ENCODE measurements at places on chromosomes 3 and 15.

GRCh38 chr3:2770451-2770850, 339.7 kb downstream of the IL5RA start:
- no peak overlapping the region for H3K27ac ChIP-seq
- no peak for DNase-seq
- no peaks in the 10 kb centered on the region for H3K27me3 ChIP-seq
- no peaks in the 10 kb centered on the region for H3K36me3 ChIP-seq

DNA sequence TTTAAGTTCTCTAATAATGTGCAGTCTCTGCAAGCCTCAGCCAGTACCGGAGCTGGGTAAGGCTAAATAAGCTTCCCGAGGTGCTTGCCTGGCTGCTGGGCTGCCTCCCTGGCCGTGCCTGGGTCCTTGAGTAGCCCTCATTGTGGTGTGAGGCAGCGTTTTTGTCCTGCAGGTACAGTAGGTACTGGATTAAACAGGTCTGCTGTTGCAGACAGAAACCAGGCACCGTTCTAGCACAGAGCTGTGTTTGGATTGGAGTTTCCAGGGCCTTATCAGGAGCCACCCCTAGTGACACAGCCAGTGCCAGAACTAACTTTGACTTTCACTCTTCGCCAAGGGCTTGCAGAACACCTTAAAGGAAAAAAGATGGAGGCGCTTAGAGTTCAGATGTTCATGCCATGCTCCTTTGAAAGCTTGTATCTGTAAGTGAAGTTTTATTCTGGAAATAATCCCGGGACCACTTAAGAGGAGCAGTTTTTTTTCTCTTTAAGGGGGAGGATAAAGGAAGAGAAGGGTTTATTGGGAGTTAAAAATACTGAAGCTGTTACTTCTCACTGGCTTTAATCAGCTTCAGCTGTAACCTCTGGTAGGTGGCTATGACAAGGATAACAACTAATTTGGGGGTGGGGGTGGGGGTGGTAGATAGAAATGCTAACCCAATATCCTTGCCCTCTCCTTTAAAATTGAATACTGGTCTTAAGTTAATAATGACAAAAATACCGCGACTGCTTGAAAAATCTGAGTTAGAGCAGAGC, 126.8 kb downstream of the MITF start:
- H3K4me3 ChIP-seq, result no peak overlapping the region
- no peaks in the 10 kb centered on the region for H3K4me1 ChIP-seq
- DNase-seq, result no peak
- no peaks in the 10 kb centered on the region for H3K27me3 ChIP-seq

- H3K4me3 ChIP-seq, result no peak overlapping the region
- no peaks in the 10 kb centered on the region for H3K36me3 ChIP-seq
- DNase-seq, result no peak
- H3K4me1 ChIP-seq, result peaks cover 8% of the 10 kb centered on the region
These were observed 5.3 kb downstream of the CCDC80 start for GRCh38 chr3:112635674-112636073.

GRCh38 chr3:13493867-13494441, 13.8 kb downstream of the HDAC11 start:
- no peak overlapping the region for H3K27ac ChIP-seq
- no peak for DNase-seq
- peaks cover 3% of the 10 kb centered on the region for H3K4me1 ChIP-seq
- H3K4me3 ChIP-seq, result no peak overlapping the region

DNA sequence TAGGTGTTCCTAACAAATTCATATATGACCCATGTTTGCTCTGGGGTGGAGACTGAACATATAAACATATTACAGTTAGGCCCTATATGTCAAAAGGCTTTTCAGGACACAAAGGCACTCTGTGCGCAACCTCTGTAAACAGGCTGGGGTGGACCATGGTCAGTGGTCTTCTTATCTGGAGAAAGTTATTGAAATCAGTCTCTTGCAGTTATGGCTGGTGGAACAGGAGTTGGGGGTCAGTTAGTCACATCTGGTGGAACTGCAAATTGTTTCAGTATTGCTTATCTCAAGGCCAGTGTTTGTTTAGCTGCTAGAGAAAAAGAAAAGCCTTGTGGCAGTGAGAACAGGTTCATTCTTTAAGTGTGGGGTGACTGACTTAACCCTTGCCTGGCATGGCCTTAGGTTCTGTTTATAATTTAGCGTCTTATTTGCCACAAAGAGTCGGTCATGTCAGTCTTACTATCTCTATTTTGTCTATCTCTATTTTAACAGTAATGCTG, 5.9 kb upstream of the GP9 start:
- peaks cover 9% of the 10 kb centered on the region for H3K4me1 ChIP-seq
- DNase-seq, result no peak
- H3K27me3 ChIP-seq, result no peaks in the 10 kb centered on the region
- H3K36me3 ChIP-seq, result no peaks in the 10 kb centered on the region
- H3K27ac ChIP-seq, result peak overlapping the region; percentile 49

GRCh38 chr15:65663521-65663920, 41.8 kb downstream of the SLC24A1 start:
- H3K4me3 ChIP-seq, result no peak overlapping the region
- H3K27ac ChIP-seq, result no peak overlapping the region
- H3K4me1 ChIP-seq, result no peaks in the 10 kb centered on the region
- H3K27me3 ChIP-seq, result no peaks in the 10 kb centered on the region

GRCh38 chr3:52007291-52007690, 11.6 kb upstream of the RPL29 start:
- H3K27ac ChIP-seq, result no peak overlapping the region
- no peak for DNase-seq
- H3K4me3 ChIP-seq, result no peak overlapping the region
- H3K27me3 ChIP-seq, result no peaks in the 10 kb centered on the region
- H3K36me3 ChIP-seq, result no peaks in the 10 kb centered on the region

GRCh38 chr3:50372349-50372748, 13.0 kb upstream of the TMEM115 start:
- H3K4me3 ChIP-seq, result no peak overlapping the region
- no peak for DNase-seq
- H3K27ac ChIP-seq, result no peak overlapping the region
- H3K36me3 ChIP-seq, result no peaks in the 10 kb centered on the region
- H3K27me3 ChIP-seq, result no peaks in the 10 kb centered on the region

DNA sequence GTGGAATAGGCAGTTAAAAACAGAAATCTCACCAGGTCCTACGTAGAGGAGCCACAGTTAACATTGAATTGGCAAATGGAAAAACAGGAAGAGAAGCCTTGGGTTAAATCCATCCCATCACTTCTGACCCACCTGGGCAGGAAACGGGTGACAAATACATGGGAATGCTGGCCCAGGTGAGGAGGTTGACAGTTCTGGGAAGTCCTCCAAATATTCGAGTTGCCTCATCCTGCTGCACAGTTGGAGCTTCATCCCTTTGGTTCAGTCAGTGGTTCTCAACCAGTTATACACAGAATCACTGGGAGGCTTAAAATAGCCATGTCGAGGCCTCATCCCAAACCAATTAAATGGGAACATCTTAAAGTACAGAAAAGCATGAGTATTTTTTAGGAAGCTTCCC, 5.3 kb downstream of the MYZAP start:
- no peak for DNase-seq
- peaks cover 16% of the 10 kb centered on the region for H3K27me3 ChIP-seq
- no peaks in the 10 kb centered on the region for H3K4me1 ChIP-seq

- no peaks in the 10 kb centered on the region for H3K27me3 ChIP-seq
- H3K4me3 ChIP-seq, result peak within 1 kb of the TSS; percentile 87
- H3K36me3 ChIP-seq, result peaks cover 31% of the 10 kb centered on the region
- H3K27ac ChIP-seq, result peak within 1 kb of the TSS; percentile 91
These were observed at the start of gene ARHGEF3 for GRCh38 chr3:56801662-56802377. Gene ARHGEF3, minus strand, starts transcription at chr3:56801949. Its CDS starts 151 bp downstream, at chr3:56801798.

GRCh38 chr15:37053166-37053565, 47.2 kb downstream of the MEIS2 start:
- H3K4me3 ChIP-seq, result no peak overlapping the region
- H3K27me3 ChIP-seq, result no peaks in the 10 kb centered on the region
- no peaks in the 10 kb centered on the region for H3K4me1 ChIP-seq
- H3K36me3 ChIP-seq, result no peaks in the 10 kb centered on the region
- no peak overlapping the region for H3K27ac ChIP-seq

GRCh38 chr3:143910756-143911155, 60.9 kb upstream of the DIPK2A start:
- H3K4me1 ChIP-seq, result no peaks in the 10 kb centered on the region
- H3K27me3 ChIP-seq, result peaks cover 20% of the 10 kb centered on the region
- H3K4me3 ChIP-seq, result no peak overlapping the region
- no peak for DNase-seq
- H3K36me3 ChIP-seq, result no peaks in the 10 kb centered on the region
- no peak overlapping the region for H3K27ac ChIP-seq

DNA sequence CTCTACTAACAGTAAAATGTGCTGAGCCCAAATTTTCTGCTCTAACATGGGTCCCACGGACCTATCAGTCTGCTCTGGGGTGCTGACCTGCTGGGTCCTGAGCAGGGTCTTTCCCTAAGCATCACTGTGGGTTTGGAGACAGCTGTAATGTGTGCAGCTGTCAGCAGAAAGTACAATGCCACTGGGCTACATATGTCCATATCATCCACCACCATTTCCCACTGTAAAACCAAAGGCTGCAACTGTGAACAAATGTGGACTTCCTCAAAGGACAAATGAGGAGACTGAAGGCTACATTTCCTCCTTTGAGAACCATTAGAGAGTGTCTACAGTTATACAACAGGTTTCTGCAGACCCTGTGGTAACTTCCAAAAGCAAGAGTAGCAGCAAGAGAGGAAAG, 33.8 kb upstream of the IP6K2 start:
- no peak for DNase-seq
- peaks cover 5% of the 10 kb centered on the region for H3K36me3 ChIP-seq
- no peak overlapping the region for H3K27ac ChIP-seq
- no peaks in the 10 kb centered on the region for H3K27me3 ChIP-seq
- H3K4me1 ChIP-seq, result no peaks in the 10 kb centered on the region
- H3K4me3 ChIP-seq, result no peak overlapping the region

GRCh38 chr15:100997442-100997841, 78.3 kb downstream of the LRRK1 start:
- H3K36me3 ChIP-seq, result no peaks in the 10 kb centered on the region
- no peaks in the 10 kb centered on the region for H3K4me1 ChIP-seq
- no peak overlapping the region for H3K27ac ChIP-seq

GRCh38 chr3:128620268-128620691, 30.3 kb downstream of the RPN1 start:
- H3K4me3 ChIP-seq, result peak overlapping the region; percentile 31
- H3K36me3 ChIP-seq, result peaks cover 52% of the 10 kb centered on the region
- H3K27ac ChIP-seq, result peak overlapping the region; percentile 94
- DNase-seq, result peak; percentile 73
- peaks cover 29% of the 10 kb centered on the region for H3K4me1 ChIP-seq
- H3K27me3 ChIP-seq, result no peaks in the 10 kb centered on the region

- peaks cover 38% of the 10 kb centered on the region for H3K4me1 ChIP-seq
- peak; percentile 5 for DNase-seq
- no peak overlapping the region for H3K27ac ChIP-seq
- H3K27me3 ChIP-seq, result no peaks in the 10 kb centered on the region
- H3K4me3 ChIP-seq, result no peak overlapping the region
These were observed 65.2 kb downstream of the EIF4E3 start for GRCh38 chr3:71659864-71660591.

DNA sequence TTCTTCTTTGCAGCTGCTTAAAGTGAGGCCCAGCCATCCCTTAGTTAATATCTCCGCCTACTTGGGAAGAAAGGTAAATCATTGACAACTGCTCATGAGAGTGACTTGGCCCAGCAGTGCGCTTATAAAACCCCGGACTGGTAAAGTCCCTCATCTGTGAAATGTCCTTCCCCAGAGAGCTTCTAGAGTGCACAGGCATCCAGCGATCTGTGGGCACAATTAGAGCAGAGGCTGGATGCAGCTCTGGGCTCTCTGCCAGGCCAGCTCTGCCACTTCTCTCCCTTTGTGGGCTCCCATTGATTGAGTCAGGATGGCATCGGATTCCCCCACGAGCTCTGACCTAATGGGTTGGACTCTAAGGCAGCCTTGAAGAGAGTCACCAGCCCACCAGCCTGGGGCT, 219.0 kb upstream of the LINGO1 start:
- H3K27me3 ChIP-seq, result peaks cover 16% of the 10 kb centered on the region
- DNase-seq, result no peak
- H3K4me3 ChIP-seq, result no peak overlapping the region
- H3K36me3 ChIP-seq, result no peaks in the 10 kb centered on the region
- no peaks in the 10 kb centered on the region for H3K4me1 ChIP-seq

GRCh38 chr3:1117843-1118473, 25.1 kb downstream of the CNTN6 start:
- H3K36me3 ChIP-seq, result no peaks in the 10 kb centered on the region
- no peak overlapping the region for H3K27ac ChIP-seq
- H3K4me3 ChIP-seq, result no peak overlapping the region
- H3K27me3 ChIP-seq, result no peaks in the 10 kb centered on the region

DNA sequence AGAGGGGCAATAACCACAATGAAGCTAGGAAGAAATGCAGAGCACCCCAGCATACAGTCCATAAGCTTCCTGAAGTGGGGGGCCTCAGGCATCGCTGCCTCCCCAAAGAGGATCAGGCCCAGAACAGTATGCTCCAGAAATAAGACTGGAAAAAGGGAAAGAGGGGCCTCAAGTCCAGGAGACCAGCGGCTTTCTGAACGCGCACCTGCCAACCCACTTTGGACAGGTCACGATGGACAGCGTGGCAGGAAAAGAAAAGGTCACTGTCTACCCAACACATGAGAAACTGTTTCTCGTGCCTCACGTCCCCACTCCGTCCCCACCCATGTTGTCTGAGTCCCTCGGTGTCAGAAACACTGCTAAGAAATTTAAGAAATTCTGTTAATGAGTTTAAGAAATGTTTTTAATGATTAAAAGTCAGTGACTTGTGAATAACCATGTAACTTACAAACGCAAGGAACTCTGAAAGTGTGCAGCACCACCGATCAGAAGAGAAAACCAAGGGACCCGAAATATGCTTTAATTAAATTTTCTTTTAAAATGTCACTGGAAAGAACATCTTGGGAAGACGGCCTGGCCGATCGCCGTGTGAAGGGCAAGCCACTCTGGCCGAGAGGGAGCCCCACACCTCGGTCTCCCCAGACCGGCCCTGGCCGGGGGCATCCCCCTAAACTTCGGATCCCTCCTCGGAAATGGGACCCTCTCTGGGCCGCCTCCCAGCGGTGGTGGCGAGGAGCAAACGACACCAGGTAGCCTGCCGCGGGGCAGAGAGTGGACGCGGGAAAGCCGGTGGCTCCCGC, 1.7 kb upstream of the PPARG start:
- DNase-seq, result peak; percentile 22
- no peak overlapping the region for H3K27ac ChIP-seq
- peak overlapping the region; percentile 48 for H3K4me3 ChIP-seq
- peaks cover 1% of the 10 kb centered on the region for H3K36me3 ChIP-seq
- peaks cover 52% of the 10 kb centered on the region for H3K27me3 ChIP-seq

GRCh38 chr3:183098536-183099025, 715 bp downstream of the MCCC1 start:
- H3K36me3 ChIP-seq, result peaks cover 23% of the 10 kb centered on the region
- H3K27me3 ChIP-seq, result no peaks in the 10 kb centered on the region
- H3K27ac ChIP-seq, result peak overlapping the region; percentile 97
- peak; percentile 48 for DNase-seq
